D721Med (cell line): ENCODE measurements at places on chromosomes 11 and 22.

DNA sequence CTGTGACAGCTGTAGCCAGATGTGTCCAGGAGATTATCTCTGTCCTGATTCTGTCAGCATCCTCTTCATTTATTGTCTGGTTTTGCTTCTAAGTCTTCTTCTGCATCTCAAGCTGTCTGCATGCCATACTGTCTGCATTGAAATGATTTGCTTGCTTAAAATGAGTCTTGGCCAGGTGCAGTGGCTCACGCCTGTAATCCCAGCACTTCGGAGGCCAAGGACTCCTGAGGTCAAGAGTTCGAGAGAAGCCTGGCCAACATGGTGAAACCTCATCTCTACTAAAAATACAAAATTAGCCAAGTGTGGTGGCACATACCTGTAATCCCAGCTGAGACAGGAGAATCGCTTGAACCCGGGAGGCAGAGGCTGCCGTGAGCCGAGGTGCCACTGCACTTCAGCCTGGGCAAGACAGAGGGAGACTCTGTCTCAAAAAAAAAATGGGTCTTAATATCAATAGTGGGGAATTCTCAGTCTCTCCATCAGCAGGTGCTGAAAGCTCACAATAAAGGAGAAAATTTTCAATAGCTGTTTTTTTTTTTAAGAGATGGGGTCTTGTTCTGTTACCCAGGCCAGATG lies 39.2 kb upstream of the AMPD3 start:
- no peak for DNase-seq

DNA sequence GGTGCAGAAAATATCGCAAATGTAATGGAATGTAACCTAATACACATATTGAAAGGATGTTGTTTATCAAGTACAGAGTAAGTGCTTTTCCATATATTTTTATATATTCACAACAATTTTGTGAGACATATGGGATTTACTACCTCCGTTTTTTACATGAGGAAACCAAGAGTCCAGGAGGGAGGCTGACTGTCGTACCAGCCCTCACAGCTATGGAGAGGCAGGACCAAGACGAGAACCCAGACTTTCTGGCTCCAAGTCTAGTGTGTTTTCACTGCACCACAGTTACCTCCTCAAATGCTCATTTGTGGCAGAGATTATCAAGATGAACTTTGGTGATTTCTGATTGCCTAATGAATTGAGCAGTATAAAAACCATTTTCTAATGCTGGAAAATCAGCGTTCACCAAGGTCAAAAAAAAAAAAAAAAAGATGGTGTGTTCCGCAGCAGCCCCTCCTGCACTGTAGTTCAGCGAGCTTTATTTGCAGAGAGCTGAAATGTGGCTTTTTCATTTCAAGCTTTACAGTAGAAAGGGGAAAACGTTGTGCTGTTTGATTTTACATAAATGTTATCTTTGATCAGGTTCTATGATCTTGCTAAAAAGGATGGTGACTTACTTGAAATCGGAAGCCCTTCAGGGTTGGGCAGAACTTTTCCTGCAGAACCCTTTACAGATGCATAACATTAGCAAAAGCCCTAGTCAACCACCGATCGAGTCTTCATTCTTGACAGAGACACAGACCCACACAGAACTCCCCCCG lies 44.7 kb upstream of the WEE1 start:
- DNase-seq = no peak

DNA sequence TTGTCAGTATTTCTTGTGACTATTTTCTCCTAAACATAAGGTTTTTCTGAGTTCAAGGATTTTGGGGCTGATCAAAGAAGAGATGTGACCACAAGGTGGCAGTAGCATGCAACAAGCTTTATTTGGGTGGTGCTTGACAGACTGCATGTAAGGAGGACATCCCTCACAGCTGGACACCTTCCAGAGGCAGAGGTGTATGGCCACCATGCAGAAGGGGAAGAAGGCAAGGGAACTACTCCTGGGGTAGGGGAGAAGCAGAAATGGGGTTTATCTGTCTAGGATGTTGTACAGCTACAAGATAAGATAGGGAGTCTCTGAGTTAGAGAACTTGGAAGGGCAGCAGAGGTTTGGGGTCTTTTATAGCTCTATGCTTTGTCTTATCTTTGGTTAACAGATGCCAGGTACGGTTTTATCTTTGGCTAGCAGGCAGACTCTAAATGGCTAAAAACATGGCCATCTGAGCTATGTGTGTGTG lies 5.1 kb upstream of the BIRC2 start:
- no peak for DNase-seq

GRCh38 chr11:24932110-24933000 lies 435.5 kb downstream of the LUZP2 start:
- no peak for DNase-seq

DNA sequence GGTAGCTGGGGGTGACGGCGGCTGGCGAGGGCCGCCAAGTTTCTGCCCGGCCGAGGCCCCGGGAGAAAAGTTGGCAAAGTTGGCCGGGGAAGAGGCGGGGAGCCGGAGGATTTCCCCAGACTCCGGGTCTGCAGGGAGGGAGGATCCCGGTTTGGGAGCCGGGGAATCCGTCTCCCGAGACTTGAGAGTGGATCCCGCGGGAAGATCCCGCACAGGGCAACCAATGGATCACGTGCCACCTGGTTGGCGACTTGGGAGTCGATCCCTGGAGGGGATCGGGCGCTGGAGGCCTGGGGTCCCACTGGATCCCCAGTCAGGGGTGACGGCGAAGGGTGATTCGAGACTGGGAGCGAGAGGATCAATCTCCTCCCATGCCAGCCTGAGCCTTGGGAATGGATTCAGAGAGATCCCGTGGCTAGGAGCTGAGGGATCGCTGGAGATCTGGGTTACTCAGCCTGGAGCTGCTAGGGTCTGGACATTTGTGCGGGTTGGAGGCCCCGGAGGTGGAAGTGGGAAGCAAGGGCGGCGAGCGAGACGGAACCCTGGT lies 394 bp downstream of the KIAA1671 start:
- no peak for DNase-seq

DNA sequence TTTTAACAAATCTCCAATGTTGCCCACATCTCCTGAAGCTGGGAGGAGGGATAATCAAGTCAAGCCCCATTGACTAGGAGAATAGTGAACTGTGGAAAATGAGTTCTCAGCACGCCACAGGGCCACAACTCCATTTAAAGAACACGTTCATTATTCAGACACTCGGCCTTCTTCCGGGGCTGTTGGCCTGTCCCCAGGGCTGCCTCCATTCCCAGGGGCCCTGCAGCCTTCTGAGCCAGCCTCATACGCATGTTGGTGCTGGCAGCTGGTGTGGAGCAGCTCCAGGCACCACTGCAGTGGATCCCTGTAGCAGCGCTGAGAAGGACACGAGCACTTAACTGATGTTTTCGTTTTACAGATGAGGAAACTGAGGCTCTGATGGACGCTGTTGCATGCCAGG lies 87.5 kb upstream of the RCN1 start:
- DNase-seq = no peak

DNA sequence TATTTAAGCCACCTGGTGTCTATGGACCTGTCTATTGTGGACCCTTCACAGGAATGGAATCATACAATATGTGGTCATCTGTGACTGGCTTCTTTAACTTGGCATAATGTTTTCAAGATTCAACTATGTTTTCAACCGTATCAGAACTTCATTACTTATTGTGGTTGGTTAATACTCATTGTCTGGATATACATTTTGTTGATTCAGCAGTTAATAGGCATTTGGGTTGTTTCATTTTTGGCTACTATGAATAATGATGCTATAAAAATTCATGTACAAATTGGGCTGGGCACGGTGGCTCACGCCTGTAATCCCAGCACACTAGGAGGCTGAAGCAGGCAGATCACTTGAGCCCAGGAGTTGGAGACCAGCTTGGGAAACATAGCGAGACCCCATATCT lies 2.5 kb upstream of the RAPSN start:
- DNase-seq = no peak

DNA sequence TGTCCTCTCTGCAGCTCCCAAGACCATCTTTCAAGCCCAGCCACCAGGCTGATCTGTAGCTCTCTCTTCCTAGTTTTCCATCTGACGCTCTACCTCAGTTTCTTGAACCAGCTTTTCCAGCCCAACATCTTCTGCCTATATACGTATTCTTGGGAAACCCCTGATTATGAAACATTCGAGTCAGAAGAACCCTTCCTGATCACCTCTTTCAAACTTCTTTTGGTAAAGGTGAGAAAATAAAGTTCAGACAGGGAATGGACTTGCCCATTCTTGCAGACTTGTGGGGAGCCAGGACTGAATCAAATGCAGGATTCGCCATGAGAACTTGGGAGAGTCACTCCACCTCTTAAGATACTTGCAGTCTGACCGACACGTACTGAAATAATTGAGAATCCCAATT lies 169.5 kb upstream of the NARS2 start:
- DNase-seq = no peak

- DNase-seq = no peak
Observed at GRCh38 chr11:73757598-73757997, 3.3 kb downstream of the RAB6A start.

DNA sequence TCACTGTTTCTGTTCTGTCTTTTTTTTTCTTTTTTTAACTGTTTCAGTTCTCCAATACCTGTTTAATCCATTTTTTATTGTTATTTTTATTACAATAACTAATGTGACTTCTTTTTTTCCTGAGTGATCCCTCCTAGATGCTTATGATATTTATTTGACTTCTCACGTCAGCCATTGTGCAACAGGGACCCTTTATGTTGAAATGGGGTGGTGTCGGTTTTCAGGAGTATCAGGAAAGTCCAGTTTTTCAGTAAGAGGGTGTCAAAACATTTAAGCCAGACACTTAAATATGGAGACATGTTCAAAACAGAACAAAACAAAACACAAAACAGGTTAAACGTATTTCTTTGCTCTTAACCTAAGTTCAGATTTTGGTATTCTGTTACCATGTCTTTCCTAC lies 418.8 kb downstream of the DYNC2H1 start:
- DNase-seq = no peak

DNA sequence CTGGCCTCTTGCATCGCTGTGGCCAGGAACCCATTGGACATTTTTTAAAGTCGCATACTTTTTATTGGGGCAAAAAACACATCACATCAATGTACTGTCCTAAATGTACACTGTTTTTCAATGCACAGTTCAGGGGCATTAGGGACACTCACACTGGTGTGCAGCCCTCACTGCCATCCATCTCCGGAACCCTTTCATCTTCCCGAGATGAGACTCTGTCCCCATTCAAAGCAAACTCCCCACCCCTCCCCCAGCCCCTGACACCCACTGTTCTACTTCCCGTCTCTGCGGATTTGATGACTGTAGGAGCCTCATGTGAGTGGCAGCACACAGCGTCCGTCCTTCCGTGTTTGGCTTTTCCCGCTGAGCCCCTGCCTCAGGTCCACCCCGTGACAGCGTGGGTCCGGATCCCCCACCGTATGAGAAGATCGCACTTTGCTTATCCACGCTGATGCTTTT lies 41.8 kb upstream of the TH start:
- no peak for DNase-seq
